B cell (primary cell): ENCODE measurements at places on chromosomes 4 and X. TPM values are rescaled to one million over a fixed set of nuclear protein-coding genes. Genes with fewer than 3 reads are reported as not detected.

Gene MAGEC2
- not detected in 2 replicates for total RNA-seq

Gene SLIT2
- total RNA-seq: 0.27 TPM in 1 of 2 replicates, not detected in the other

Gene ARHGEF38
- not detected in 2 replicates for total RNA-seq

Gene TBX22
- not detected in 2 replicates for total RNA-seq

Gene DRD5
- not detected in 2 replicates for total RNA-seq

Gene FRMPD4
- not detected in 2 replicates for total RNA-seq

DNA sequence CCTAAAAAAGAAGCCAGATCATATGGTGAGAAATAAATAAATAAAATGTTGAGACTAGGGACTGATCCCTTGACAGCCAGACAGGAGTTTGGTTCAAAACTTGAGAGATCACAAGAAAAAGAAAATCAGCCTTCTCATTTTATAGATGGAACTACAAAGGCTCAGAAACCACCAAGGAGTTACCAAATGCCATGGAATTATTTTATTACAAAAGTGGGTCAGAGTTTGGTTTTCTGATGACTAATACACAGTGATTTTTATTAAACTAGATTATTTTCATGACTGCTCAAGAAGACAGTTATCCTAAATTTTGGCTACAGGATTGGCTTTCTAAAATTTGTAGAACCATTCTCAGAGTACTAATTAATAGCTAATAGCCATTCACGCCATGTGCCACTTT is 6.2 kb downstream of the CXCL1 start:
- no peak for DNase-seq

- DNase-seq: no peak
Measured at GRCh38 chr4:72444092-72444491, 124.9 kb downstream of the ADAMTS3 start.

DNA sequence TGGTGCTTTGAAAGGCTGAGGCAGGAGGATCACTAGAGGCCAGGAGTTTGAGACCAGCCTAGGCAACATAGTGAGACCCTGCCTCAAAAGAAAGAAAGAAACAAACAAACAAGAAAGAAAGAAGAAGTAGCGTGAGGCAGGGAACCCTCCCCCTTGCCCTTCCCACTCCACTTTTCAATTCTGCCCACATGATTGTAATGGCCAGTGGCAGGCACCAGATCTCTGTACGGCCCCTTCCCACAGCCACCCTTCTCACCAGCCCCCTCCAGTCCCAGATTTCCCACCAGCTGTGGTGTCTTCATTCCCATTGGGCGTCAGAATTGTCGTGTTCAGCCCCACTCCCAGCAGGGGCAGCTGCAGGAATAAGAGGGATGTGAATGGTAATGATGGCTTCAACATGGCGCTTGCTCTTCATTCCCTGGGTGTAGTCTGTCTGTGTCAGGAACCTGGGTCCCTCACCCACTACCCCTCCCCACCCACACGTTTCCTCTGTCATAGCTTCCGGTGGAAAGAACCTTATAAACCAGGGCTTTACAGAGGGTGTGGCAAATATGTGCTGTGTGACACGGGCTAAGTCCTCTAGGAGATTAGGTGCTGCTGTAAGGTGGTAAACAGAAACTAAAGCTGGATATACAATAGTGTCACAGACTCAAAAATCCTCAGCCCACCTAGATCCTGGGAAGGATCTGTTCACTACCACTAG is at the start of gene IL2RG:
TSS of gene IL2RG (minus strand) at position 437 of the 703 bp plus-strand sequence. CDS start at position 399, 38 bp downstream.
- peak; percentile 90 for DNase-seq

GRCh38 chr4:102736636-102737549 is 23.9 kb downstream of the MANBA start:
- DNase-seq: no peak

DNA sequence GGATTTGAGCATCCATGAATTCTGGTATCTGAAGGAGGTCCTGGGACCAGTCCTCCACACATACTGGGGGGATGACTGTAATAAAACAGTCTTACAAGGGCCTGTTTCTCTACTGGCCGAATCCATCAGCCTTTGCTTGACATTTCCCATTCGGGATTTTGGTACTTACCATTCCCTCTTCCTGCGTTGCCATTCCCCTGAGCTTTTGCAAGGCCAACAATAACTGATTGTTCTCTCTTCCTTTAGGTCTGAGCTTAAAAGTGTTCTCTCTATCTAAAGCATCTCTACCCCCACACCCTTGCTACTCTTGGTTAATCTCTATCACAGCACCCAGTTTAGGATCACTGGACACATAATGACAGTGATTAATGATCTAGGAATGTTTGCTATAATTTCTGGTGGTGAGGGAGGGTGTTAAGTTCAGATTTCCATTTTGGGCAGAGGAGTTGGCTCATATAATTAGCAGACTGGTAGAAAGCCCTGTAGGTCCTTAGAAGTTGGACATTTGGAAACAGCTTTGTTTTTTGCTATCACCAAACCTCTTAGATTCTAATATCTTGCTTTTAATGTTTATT is 29.4 kb downstream of the TMA16 start:
- no peak for DNase-seq

DNA sequence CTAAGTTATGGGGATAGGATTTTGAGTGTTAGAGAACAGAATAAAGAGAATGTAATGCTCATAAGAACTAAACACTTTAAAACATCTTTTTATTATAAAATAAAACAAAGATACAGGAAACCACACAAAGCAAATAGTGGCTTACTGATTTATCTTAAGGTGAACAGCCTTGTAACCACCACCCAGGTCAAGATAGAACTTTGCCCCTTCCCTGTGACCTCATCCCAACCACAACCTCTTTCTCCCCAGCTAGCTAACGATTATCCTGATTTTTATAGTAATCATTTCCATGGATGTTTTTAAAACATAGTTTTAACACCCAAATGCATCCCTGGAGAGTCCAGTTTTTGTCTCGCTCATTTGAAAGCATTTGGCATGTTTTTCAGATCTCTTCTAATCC is 17.0 kb downstream of the HELT start:
- DNase-seq: no peak

GRCh38 chrX:105468741-105469140 is 248.2 kb upstream of the TEX13A start:
- DNase-seq: no peak

DNA sequence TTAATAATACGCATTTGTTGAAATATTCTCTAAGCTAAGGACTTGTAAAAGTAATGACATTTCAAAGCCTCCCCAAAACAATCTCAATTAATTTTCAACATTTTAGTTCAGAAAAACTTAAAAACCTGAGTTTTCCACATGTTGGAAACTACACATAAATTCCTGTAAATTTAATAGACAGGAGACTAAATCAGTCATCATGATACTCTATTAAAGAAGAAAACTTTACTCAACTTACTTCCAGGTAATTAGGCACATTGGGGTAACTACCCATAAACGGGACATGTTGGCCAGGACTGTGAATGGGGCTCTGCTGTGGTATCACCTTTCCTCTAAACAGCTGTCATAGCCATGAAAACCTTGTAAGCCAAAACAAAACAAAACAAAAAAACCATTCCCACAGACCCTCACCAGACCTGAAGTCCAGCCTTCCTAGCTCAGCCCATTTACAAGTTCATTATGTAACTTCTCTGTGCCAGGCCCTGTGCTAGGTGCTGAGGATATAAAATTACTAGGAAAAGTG is 96.4 kb upstream of the SMIM10 start:
- no peak for DNase-seq

- no peak for DNase-seq
Measured at GRCh38 chrX:26789751-26790150, 573.8 kb downstream of the MAGEB5 start.

- DNase-seq: no peak
Measured at GRCh38 chrX:122943918-122944317, 240.2 kb upstream of the GRIA3 start.

- DNase-seq: no peak
Measured at GRCh38 chr4:138330531-138330930, 88.4 kb upstream of the SLC7A11 start.

DNA sequence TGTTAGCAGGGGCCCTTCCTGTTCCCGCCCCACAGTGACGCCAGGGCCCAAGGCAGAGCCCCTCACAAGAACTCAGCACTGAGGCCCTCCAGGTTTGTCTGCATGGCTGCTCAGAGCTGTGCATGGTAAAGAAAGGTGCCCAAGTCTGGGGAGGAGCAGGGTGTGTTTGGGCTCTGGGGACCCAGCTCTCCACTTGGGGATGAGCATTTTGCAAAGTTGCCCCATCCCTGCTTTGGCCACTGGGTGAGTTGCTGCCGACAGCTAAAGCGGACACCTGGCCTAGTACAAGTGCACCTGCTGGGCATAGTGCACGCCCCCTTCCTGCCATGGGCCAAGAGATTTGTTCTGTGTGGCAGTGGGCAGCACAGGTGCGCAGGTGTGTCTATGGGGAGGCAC is 2.0 kb upstream of the MXD4 start:
- no peak for DNase-seq

DNA sequence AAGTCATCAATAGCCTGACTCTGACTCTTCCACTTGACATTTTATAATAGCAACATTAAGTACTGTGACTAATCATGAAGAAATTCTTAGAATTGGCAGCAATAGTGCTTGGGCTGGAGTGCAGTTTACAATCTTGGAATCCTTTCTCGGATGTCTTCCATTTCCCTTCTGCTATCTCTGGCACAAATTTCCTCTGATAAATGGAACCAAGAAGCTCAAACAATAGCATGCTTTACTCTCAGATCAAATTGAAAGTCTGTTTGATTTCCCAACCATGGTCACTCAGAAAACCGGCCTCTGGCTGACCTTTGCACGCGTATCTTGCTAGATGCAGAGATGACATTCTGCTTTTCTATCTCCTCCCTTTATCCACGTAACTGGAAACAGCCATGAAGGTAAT is 99.0 kb upstream of the SPANXC start:
- no peak for DNase-seq

DNA sequence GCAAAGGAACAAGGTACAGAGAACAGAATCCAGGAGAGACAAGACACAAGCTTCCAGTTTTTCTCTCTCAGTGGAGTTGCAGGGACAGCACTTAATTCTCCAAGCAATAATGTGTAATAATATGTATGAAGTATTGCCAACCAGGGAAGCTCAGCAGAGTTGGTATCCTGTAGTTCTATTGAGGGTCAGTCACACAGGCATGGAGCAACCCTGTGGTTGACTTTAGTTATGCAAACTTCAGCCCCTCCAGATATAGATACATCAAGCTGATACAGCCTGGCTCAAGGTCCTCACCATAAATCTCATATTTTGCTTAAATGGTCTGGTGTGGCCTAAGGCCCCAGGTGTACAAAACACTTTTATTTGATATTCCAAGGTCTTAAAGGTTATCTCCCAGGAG is 248.6 kb upstream of the EPHA5 start:
- DNase-seq: no peak

GRCh38 chr4:47929682-47930201 is 15.4 kb upstream of the NFXL1 start:
- DNase-seq: no peak

DNA sequence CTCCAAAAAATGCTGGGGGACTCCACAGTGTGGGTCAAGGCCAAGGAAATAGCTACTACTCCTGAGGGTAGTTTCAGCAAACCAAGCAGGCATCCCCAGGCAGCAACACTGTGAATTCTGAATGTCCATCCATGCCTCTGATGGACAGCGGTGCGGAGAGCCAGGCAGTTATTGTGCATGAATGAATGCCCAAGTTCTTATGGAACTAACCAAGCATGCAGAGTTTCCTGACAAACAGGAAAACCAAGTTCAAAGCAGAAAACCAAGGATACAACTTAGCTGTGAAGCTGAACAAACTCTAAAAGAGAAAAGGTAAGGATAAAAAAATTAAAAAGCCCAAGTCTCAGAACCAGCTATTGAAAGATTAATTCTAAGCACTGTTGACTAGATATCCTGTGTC is 642.6 kb upstream of the HS3ST1 start:
- no peak for DNase-seq
